GM23338 (cell line): ENCODE measurements at places on chromosomes 1 and 21. TPM values are rescaled to one million over a fixed set of nuclear protein-coding genes. Genes with fewer than 3 reads are reported as not detected.

GRCh38 chr1:55143684-55144083, 71.5 kb downstream of the USP24 start:
- peak; percentile 84 for DNase-seq

DNA sequence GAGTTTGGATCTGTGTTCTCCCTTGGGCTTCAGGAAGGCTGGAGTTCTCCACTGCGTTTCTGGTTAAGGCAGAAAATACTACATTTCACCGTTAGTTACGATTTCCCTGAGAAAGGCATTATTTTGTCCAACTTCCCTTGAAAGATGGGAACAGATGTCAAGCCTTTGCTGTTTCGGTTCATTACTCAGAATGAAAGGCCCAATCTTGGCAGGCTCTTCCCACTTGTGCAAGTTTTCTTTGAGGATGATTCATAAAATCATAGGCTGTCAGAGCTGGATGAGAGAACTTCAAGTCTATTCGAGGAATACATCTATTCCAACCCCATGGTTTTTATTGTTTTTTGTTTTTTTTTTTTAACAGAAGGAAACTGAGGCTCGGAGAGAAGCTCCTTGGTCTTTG, 205.2 kb downstream of the GRIK3 start:
- no peak for DNase-seq

- DNase-seq, result no peak
These were observed 5.2 kb upstream of the MAB21L3 start for GRCh38 chr1:116105996-116106395.

DNA sequence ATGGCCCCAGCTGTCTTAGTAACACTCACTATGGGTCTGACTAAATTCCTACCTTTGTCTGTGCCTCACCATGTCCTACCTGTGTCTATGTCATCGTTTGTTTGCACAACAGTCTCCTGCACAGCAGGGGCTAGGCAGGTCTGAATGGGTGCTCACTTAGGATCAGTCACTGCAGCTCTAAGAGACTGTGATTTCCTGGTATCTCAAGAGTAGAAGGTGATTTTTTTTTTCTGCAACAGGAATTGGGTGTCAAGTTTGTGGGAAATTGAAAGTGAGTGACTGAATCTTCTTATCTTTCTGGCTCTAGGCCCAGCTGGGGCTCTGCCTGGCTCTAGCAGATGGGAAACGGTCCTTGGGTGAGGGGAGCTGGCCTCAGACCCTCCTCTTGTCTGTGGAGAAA, 46.4 kb upstream of the TRABD2B start:
- DNase-seq, result no peak

- DNase-seq, result no peak
These were observed 21.9 kb upstream of the OVAAL start for GRCh38 chr1:180536821-180537372.

- DNase-seq, result no peak
These were observed 148.9 kb downstream of the ETS2 start for GRCh38 chr21:38954588-38955004.

DNA sequence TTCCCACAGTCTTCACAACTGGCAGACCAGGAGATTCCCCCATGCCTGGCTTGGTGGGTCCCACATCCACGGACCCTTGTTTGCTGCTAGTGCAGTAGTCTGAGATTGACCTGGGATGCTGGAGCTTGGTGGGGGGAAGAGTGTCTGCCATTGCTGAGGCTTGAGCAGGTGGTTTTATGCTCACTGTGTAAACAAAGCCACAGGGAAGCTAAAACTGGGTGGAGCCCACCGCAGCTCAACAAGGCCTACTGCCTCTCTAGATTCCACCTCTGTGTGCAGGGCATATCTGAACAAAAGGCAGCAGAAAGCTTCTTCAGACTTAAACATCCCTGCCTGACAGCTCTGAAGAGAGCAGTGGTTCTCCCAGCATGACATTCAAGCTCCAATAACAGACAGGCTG, 177.3 kb upstream of the ETV3 start:
- DNase-seq, result no peak

DNA sequence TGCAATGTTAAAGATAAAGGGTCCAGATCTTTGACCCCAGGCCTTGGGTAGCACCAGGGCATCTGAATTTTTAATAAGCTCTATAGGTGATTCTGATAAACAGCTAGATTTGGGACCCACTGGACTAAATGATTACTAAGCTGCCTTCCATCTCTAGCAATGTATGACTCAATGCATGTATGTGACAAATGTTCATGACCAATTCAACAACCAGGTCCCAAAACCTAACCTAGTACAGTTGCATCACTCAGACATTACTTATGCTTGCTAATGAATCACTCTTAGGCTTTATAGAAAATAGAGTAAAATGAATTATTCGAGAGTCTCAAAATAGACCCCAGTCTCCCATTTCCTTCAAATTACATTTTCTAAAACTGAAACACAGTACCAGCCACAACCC, 35.5 kb downstream of the RCAN1 start:
- no peak for DNase-seq

GRCh38 chr1:186896211-186896610, 67.5 kb downstream of the PLA2G4A start:
- no peak for DNase-seq

GRCh38 chr1:65386439-65386838, 34.0 kb upstream of the LEPR start:
- no peak for DNase-seq

DNA sequence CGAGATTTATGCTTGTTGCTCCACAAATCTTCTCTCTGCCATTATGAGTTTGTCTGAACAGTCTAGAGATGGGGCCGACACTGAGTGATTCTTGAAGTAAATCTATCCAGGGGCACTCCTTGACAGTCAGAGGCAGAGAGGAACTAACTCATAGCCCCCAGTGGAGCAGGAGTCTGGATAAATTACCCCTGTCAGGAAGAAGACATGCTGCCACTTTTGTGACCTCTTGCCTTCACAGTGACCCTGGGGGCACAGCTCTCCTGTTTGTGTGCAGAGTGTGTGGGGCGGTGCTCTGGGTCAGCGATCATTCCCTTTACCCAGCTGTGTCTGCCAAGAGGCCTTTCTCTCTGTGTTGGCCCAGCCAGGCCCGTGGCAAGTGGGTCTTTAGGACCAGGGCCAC, 29.5 kb downstream of the PEX14 start:
- DNase-seq, result no peak

DNA sequence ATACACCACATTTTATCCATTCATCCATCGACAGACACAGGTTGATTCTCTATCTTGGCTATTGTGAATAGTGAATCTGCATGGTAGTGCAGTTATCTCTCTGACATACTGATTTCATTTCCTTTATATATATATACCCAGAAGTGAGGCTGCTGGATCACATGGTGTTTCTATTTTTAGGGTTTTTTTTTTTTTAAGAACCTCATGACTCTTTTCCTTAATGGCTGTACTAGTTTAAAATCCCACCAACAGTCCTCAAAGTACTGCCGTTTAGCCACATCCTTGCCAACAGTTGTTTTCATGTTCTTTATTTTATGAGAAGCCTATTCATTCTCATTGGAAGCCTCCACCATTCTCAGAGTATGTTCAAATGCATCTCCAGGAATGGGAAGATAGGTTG, 258.7 kb upstream of the SNX7 start:
- no peak for DNase-seq

GRCh38 chr1:107525145-107525544, 384.3 kb downstream of the NTNG1 start:
- DNase-seq, result no peak

- DNase-seq, result no peak
These were observed 4.5 kb downstream of the CHML start for GRCh38 chr1:241635556-241636152.

- no peak for DNase-seq
These were observed 51.9 kb upstream of the EDN2 start for GRCh38 chr1:41536361-41536802.

DNA sequence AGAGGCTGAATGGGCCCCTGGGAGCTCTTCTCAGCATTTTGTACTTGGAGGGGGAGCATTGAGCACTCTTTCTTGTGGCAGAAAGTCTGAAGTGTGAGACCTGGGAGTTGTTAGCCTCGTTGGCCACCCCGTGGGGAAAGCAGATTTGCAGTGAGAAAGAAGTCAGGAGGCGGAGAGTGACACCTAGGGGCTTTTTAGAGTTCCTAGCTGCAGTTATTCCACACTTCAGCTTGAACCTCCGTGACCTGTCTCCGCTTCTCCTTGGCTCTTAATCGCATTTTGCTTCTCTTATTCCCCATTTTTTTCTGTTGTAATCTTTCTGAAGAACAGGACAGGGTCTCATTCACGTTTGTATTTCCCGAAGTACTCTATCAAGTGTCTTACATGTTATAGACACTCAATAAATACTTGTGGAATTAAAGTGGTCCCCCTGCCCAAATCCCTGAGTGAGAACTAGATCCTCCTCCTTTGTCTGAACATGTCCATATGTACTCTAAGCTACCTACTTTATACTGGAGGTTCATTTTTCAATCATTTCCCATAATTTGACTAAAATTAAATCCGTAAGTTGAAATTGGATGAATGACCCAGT, 14.5 kb upstream of the C1orf141 start:
- peak; percentile 89 for DNase-seq

DNA sequence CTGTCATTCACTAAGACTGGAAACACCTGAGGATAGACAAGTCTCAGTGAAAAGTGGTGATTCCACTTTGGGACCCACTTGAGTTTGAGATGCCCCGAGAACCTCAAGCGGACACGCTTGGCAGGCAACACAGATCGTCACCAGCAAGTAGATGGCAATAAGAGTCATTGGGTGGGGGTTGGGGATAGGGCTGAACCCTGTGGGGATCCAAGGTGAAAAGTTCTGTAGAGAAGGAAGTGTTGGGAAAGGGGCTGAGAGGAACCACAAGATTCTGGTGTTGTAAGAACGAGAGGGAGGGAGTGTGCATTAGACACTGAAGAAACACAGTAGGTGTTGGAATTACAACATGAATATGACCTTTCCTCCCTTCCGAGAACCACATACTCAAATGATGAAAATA, 45.4 kb upstream of the TDRD10 start:
- no peak for DNase-seq

DNA sequence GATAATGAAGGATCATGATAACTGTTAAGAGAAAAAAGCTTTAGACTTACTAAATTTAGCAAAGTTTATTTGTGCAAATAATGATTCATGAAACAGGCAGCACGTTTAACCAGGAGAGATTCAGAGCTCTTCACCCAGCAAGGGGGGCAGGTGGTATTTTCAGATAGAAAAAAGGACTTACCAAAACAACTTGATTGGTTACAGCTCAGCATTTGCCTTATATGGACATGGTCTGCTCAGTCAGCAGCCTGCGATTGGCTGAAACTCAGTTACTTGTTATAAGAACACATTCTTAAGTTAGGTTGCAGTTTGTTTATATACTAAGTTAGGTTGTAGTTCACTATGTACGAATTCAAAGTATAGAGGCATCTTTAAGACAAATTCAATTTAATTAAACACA, 165.6 kb downstream of the DUSP10 start:
- peak; percentile 13 for DNase-seq

DNA sequence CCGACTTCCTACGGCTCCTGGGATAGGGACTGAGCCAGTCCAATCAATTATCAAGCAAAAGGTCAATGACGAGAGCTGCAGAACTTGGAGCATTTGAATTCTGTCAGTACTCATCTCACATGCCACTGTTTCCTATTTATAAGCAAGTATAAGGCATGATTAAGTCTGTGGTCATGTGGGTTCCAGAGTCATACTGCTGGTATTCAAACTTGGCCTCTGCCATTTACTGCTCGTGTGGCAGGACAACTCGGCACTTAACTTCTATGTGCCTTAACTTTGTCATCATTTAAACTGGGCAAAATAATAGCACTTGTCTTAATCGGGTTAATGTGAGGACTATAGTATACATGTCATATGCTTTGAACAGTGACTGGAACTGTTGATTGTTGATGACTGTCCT, 44.9 kb upstream of the TNFSF18 start:
- DNase-seq, result no peak

DNA sequence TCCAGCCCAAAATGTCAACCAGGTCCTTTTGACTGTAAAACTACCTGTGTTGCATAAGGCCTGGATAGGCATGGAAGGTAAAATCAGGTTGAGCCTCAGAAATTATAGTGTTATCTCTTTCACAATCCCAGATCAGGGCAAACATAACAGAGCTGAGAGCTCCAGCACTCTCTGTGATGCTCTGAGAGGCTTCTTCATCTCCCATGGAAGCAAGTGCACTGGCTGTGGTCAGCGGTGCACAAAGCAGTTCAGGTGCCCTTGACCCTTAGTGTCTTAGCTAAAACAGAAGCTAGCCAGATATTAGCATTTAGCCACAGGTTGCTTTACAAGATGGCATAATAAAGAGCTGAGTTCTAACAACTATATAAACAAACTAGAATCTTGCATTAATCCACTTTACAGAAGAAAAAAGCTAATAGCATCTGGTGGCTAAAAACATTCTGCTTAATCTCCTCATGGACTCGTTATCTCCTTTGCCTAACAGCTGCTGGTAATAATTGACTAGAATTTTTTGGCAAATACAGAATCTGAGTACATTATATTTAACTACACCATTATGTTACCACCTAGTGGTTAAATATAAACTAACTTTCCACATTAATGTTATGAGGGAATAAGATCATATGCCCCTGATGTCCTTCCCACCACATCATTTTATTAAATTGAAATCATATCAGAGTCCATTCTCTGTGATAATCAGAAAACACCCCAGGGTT, 25.6 kb upstream of the POGK start:
- no peak for DNase-seq

DNA sequence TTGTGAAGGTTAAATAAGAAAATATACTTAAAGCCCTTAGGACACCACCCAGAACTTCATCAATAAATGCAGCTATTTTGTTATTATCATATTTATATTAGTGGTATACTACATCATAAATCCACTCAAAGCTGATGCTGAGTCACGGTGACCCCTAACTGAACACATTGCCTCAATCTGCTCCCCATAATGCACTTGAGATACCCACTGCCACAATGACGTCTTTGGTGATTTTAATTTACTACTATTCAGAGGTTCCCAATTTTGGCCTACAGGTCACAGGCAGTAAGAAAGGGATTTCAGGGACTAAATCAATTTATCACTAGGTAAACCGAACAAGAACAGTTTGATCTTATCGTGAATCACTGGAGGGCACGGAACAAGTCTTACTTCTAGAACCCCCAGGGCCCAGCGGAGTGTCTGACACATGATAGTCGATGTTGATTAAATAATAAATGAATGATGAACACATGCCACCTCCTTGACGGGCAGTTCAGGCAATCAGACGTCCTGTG, 493 bp upstream of the CHD1L start:
- no peak for DNase-seq

The PCBP3 gene
- 7.8 and 9.1 TPM in 2 replicates for total RNA-seq

The OR2T11 gene
- not detected in 2 replicates for total RNA-seq

The MYBPH gene
- total RNA-seq, result not detected in 2 replicates

The RYR2 gene
- total RNA-seq, result 6.7 and 10.0 TPM in 2 replicates

The TMEM269 gene
- 0.45 TPM in 1 of 2 replicates, not detected in the other for total RNA-seq

The TSACC gene
- total RNA-seq, result 0.66 and 2.5 TPM in 2 replicates

The OR2T2 gene
- not detected in 2 replicates for total RNA-seq

The KDM1A gene
- 252 and 253 TPM in 2 replicates for total RNA-seq

The SOX13 gene
- 105 and 123 TPM in 2 replicates for total RNA-seq

The TMOD4 gene
- 1.3 TPM in 1 of 2 replicates, not detected in the other for total RNA-seq

The OR2L2 gene
- total RNA-seq, result 0.07 TPM in 1 of 2 replicates, not detected in the other

The AGMAT gene
- total RNA-seq, result 3.8 and 7.4 TPM in 2 replicates

The TTC39A gene
- total RNA-seq, result 5.4 and 7.1 TPM in 2 replicates
